Calu3 (cell line): ENCODE measurements at places on chromosomes 7 and 10. TPM values are rescaled to one million over a fixed set of nuclear protein-coding genes. Genes with fewer than 3 reads are reported as not detected.

The PLEKHA8 gene
- 25.0 and 27.6 TPM in 2 replicates for total RNA-seq

GRCh38 chr7:114759347-114760062 lies 162.4 kb upstream of the MDFIC start:
- H3K4me3 ChIP-seq = no peak overlapping the region
- peaks cover 20% of the 10 kb centered on the region for H3K4me1 ChIP-seq
- H3K27ac ChIP-seq = no peak overlapping the region

GRCh38 chr10:49028639-49029038 lies 86.7 kb downstream of the VSTM4 start:
- no peak for DNase-seq
- no peak overlapping the region for H3K4me3 ChIP-seq
- peaks cover 55% of the 10 kb centered on the region for H3K27me3 ChIP-seq

GRCh38 chr7:105691082-105691679 lies 109.9 kb upstream of the EFCAB10 start:
- DNase-seq = no peak
- H3K4me1 ChIP-seq = peaks cover 16% of the 10 kb centered on the region
- peak overlapping the region; percentile 68 for H3K4me3 ChIP-seq
- peaks cover 11% of the 10 kb centered on the region for H3K36me3 ChIP-seq
- H3K27ac ChIP-seq = no peak overlapping the region

The FAM25G gene
- not detected in 2 replicates for total RNA-seq

DNA sequence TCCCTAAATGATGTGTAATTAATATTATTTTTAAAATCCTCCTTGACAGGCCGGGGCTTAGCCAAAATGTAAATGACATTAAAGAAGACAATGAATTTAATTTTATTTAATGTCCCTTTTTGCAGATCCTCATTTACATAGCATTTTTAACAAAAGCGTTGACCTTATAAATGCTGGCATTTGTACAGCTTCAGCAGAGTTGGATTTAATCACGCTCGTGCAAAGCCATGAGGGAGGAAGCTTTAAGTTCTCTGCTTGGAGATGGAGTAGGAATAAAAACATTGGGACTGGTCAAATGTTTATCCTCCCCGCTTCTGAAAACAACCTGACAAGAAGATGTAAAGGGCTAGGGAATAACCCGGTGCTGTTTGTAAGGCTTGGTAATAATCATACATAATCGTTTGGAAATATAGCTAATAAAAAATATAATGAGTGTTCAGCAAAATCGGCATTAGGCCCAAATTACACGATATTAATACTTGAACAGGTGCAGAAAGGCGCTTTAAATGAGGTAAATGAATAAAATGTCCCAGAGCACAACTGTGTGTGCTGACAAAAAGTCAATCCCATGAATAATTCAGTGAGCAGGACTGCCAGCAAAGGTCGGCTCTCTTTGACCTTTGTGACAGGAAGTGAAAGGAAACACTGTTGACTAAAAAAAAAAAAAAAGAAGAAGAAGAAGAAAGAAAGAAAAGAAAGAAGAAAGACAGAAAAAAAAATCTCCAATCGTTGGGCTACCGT lies 11.5 kb downstream of the EBF3 start:
- DNase-seq = no peak
- H3K4me1 ChIP-seq = no peaks in the 10 kb centered on the region
- no peaks in the 10 kb centered on the region for H3K27me3 ChIP-seq

DNA sequence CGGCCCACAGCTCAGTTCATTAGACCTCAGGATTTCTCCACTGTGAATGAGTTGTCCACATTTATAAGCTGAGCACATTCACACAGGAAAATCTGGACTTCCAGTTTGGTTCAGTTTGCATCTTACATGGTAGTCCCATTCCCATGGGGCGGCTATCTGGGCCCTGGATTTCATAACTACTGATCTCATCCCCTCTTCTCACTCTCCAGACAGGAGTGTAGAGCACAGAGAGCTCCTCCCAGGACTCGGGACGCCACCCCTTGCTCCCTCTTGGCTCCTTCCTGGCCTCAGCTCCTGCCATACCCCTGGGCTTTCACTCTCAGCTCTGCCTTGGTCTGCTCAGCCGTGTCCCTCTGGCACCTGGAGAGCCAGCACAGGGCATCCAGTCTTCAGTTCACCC lies 117.6 kb upstream of the TCERG1L start:
- H3K36me3 ChIP-seq = no peaks in the 10 kb centered on the region
- H3K4me1 ChIP-seq = no peaks in the 10 kb centered on the region
- H3K4me3 ChIP-seq = no peak overlapping the region

GRCh38 chr7:86598721-86599120 lies 45.0 kb upstream of the GRM3 start:
- H3K36me3 ChIP-seq = no peaks in the 10 kb centered on the region
- H3K4me1 ChIP-seq = no peaks in the 10 kb centered on the region
- no peaks in the 10 kb centered on the region for H3K27me3 ChIP-seq
- no peak for DNase-seq
- H3K27ac ChIP-seq = no peak overlapping the region

GRCh38 chr10:62562101-62562500 lies 187.9 kb downstream of the ZNF365 start:
- peaks cover 10% of the 10 kb centered on the region for H3K4me1 ChIP-seq
- no peak overlapping the region for H3K4me3 ChIP-seq
- H3K27ac ChIP-seq = no peak overlapping the region
- no peaks in the 10 kb centered on the region for H3K36me3 ChIP-seq

The C10orf62 gene
- 1.5 and 1.7 TPM in 2 replicates for total RNA-seq

The LOXL4 gene
- 2.2 and 2.6 TPM in 2 replicates for total RNA-seq

The IMPDH1 gene
- total RNA-seq = 57.1 and 57.3 TPM in 2 replicates

The PNPLA8 gene
- 6.9 and 8.3 TPM in 2 replicates for total RNA-seq

DNA sequence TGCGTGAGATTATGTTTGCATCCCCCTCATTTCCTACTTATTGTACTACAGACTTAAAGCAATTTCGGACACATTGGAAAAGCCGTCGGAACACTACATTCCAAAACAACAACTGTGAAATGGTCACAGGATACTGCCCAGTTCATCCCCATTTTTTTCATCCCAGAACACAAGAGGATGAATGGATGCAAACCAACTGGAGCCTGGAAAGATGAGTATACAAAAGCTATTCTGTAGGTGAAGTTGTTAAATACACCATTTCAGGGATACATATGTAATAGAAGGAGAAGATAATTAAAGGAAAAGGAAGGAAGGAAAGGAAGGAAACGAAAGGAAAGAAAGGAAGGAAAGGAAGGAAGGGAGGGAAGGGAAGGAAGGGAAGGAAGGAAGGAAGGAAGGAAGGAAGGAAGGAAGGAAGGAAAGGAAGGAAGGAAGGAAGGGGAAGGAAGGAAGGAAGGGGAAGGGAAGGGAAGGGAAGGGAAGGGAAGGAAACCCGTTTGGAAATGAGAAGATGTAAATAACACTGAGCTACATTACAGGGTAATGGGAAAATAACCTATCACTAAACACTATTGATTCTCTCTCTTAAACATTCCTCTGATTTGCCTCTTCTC lies 48.6 kb upstream of the C7orf33 start:
- H3K36me3 ChIP-seq = no peaks in the 10 kb centered on the region
- H3K27ac ChIP-seq = no peak overlapping the region
- no peak overlapping the region for H3K4me3 ChIP-seq

DNA sequence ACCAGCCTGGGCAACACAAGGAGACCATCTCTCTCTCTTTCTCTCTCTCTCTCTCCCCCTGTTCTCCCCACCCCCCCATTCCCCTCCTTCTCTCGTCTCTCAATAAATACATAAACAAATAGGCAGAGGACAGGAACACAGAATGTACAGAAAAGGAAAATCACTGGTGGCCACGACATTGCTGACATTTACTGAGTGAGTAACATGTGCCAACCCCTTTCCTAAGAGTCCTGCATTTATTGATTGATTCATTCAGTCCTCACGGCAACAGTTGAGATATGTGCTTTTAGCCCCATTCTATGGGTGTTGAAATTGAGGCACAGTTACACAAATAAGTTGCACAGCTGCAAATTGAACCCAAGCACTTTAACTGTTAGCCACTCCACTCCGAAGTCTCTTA lies 114.3 kb upstream of the SAMD8 start:
- no peak overlapping the region for H3K27ac ChIP-seq
- no peak overlapping the region for H3K4me3 ChIP-seq
- H3K27me3 ChIP-seq = no peaks in the 10 kb centered on the region
- no peaks in the 10 kb centered on the region for H3K4me1 ChIP-seq

The NKX2-3 gene
- not detected in 2 replicates for total RNA-seq

- H3K4me1 ChIP-seq = peaks cover 8% of the 10 kb centered on the region
- no peaks in the 10 kb centered on the region for H3K27me3 ChIP-seq
- peak overlapping the region; percentile 68 for H3K27ac ChIP-seq
- DNase-seq = peak; percentile 45
- no peak overlapping the region for H3K4me3 ChIP-seq
- H3K36me3 ChIP-seq = peaks cover 5% of the 10 kb centered on the region
Measured at GRCh38 chr7:140509789-140510188, 30.5 kb upstream of the MKRN1 start.

The SPDYE6 gene
- total RNA-seq = not detected in 2 replicates

The OR9A2 gene
- not detected in 2 replicates for total RNA-seq

The ANXA8 gene
- 0.69 and 1.1 TPM in 2 replicates for total RNA-seq

DNA sequence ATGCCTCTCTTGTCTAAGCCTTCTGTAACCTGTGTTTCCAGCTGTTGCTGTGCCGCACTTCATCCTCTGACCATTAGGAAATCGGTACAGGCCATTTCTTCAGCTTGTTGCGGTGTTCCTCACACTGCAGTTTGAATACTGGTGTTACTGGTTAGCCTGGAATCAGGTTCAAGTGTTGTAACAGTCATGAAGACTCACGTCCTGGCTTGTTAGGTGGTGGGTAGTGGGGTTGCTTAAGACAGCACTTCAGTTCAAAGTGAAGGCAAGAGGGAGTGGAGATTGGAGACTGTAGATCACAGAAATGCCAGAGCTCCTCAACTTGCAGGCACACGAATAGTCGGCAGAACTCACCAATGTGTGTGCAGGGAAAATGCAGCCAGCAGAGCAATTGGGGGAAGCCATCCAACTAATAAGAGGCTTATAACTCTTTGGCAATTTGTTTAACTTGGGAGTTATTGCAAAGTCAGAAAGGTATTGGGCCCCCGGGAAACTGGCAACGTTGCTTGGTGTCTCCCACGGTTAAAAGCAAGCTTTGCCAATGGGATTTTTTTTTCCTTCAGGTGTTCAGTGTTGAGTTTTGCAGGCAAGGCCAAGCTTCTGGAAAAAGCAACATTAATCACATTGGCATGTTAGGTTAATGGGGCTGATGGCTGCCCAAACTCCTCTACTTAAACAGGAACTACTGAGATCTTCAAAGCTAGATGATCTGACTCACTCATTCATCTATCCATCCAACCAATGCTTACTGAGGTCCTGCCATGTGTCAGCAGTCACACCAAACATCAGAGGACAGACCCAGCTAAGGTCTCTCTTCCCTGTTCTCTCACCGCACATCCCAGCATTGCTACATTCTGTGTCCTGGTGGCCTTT lies 380.9 kb downstream of the GATA3 start:
- no peaks in the 10 kb centered on the region for H3K27me3 ChIP-seq
- no peaks in the 10 kb centered on the region for H3K4me1 ChIP-seq
- H3K27ac ChIP-seq = no peak overlapping the region
- H3K4me3 ChIP-seq = no peak overlapping the region
- no peaks in the 10 kb centered on the region for H3K36me3 ChIP-seq

- no peaks in the 10 kb centered on the region for H3K36me3 ChIP-seq
- no peak overlapping the region for H3K27ac ChIP-seq
- H3K4me1 ChIP-seq = no peaks in the 10 kb centered on the region
- no peak overlapping the region for H3K4me3 ChIP-seq
Measured at GRCh38 chr7:92955081-92955480, 118.7 kb upstream of the CDK6 start.

The WASHC2C gene
- 25.5 and 31.9 TPM in 2 replicates for total RNA-seq
